ENCODE measurements at places on chromosomes 13 and 19.
A peak's percentile ranks its signal among the peaks of the same experiment; 100 is the strongest.

- no peak for DNase-seq
Observed at GRCh38 chr13:45519493-45519892, 54.8 kb downstream of the COG3 start.

- DNase-seq, result peak; percentile 21
Observed at GRCh38 chr19:15418231-15418578, 583 bp downstream of the AKAP8L start.

DNA sequence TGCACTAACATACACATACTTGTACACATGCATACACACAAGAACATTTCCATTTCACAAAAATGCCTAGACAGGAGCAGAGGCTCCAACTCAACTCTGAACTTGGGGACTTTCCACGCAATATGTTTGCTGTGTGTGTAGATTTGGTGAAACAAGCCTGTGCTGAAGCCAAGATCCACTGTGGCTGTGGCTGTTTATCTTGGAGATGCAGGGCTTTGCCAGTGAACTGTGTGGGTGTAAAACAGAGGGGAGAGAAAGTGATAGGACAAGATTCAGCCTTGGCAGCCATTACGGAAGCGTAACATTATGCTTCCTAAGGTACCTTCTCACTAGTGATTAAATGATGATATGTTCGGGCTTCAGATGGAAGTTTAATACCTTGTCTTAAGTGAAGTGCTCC is 73.2 kb upstream of the MBNL2 start:
- no peak for DNase-seq

DNA sequence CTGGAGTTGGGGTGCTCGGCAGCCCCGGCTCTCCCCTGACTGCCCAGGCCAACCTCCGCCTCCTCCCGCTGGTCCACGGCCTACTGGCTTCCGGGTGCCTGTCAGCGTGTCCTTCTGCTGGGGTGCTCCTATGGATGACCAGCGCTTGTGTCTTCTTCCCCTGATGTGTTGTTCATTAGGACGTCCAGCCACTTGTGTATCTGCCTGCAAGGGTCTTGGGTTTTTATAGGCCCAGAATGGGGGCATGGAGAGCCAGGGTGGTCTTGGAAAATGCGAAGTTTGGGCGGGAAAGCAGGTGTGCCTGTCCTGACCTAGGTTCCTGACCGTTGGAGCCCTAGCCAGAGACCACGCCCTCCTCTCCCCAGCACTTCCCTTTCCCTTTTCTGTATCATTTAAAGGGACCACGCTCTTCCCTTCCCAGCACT is 139.8 kb downstream of the SLITRK5 start:
- no peak for DNase-seq

GRCh38 chr19:9427941-9428340 is 7.4 kb downstream of the ZNF266 start:
- no peak for DNase-seq

DNA sequence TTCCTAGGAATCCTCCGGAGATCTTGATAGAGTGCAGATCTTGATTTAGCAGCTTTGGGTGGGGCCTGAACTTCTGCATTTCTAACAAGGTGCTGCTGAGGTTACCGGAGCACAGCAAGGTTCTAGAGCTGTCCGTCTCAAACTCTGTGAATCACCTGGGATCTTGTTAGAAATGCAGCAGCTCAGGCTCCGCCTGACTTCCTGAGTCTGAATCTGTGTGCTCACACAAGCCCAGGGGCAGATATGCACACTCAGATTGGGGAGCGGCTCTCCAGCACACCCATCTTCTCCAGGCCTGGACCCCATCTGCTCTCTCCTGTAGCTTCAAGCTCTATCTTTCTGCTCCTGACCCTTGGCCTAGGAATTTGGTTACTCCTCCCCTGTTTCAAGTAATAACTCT is 3.5 kb upstream of the TEX26 start:
- DNase-seq, result no peak

GRCh38 chr13:110521296-110521680 is 40.2 kb downstream of the RAB20 start:
- DNase-seq, result no peak

DNA sequence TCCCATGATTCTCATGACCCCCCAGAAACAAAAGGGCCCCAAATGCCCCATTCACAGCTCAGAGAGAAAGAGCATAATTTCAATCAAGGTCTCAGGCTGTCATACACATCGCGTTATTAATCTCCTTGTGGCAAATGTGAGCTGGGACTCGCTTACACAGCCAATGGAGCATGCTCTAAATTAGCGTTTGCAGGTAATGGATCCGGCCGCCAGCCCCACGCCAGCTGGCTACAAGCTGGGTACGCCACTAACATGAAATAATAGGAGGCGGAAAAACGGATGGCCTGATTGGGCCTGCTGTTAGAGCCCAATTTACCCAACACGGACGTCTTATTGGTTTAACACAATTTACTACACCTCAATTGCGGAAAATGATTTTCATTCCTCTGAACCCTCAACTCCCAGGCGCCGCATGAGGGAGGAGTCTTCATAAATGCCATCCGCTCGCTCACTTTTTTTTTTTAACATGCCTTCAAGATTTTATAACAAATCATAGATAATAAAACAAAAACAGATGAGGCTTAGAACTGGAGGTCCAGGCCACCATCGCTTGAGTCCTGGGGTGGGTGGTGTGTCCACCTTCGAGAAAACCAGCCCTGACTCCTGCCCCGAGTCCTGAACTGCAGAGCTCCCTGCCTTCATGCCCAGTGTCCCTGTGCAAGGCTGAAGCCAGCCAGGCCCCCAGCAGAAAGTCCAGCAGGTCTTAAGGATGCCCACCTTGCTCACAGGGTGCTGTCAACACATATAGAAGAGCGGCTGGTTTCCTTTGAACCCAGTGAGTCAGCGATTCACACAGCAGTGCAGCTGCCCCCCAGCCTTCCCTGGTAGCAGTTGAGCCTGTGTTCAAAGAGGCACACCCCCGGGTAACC is 62.1 kb downstream of the PEPD start:
- DNase-seq, result no peak

DNA sequence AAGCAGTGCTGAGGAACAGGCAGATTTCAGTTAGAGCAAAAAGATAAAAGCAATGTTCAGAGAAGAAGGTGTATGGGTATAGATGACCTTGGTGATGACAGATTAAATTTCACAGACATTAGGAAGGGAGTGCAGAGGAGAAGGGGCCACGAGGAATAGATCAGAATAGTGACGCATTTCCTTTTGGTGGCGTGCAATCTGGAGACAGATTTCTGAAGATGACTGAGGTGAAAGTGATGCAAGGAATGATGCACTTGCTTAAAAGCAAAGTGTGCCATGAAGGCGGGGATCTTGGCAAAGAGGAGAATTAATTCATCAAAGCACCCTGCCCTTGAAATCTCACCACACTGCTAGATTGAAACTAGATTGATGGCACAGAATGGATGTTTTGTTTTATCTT is 202.4 kb downstream of the ITGBL1 start:
- peak; percentile 65 for DNase-seq

- DNase-seq, result peak; percentile 95
Observed at GRCh38 chr13:29991343-29991742, 140.9 kb upstream of the UBL3 start.

GRCh38 chr19:38883286-38883685 is 5.2 kb upstream of the RINL start:
- no peak for DNase-seq

DNA sequence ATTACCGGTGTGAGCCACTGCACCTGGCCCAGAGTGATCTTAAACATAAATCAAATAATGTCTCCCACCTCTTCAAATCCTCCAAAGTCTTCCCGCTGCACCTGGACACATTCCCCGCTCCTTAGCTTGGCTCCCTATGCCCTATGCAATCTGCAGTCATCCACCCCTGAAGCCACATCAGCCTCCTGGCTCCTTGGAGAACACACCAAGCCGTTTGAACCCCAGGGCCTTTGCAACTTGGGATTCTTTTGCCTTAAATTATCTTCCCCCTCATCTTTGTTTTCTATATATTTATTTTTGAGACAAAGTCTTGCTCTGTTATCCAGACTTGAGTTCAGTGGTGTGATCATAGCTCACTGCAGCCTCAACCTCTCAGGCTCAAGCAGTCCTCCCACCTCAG is 2.7 kb upstream of the DNAAF3 start:
- DNase-seq, result no peak

- DNase-seq, result peak; percentile 76
Observed at GRCh38 chr13:98576963-98577835, at the start of gene STK24. STK24 (minus strand) TSS chr13:98577107; CDS start chr13:98576786, 321 bp downstream.

DNA sequence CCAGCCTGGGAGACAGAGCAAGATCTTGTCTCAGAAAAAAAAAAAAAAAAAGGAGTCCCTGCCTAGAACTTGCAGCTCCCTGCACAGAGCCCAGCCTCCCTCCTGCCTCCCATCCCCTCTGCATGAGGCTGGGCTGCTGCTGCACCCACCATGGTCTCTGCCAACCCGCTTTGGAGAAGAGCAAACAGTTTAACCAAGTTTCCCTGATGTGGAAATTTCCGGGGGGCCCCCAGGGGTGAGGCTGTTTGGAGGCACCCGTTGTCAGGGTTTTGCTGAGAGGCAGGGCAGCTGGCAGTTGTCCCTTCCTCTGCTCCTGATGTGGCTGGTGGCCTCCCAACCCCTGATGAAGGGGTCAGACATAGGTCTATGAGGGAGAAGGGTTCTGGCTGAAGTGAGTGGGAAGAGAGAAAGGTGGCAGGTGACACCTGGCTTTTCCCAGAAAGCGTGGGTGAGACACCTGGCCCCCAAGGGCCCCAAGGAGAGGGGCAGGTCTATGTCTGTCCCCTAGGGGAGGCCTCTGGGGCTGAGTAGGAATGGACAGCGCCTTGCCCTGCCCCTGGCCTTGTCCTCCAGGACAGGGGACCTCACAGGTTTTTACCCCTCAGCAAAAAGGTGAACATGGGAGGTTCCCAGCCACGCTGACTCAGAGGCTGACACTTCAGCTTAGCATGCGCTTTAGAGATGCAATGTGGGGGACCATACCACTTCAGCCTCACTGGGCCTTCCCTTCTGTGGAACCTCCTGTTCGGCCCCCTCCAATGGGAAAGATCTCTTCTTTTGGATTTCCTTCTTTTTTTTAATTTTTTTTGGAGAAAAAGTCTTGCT is 5.5 kb downstream of the LRP3 start:
- no peak for DNase-seq

GRCh38 chr13:106276876-106277275 is 258.6 kb downstream of the EFNB2 start:
- DNase-seq, result peak; percentile 8

DNA sequence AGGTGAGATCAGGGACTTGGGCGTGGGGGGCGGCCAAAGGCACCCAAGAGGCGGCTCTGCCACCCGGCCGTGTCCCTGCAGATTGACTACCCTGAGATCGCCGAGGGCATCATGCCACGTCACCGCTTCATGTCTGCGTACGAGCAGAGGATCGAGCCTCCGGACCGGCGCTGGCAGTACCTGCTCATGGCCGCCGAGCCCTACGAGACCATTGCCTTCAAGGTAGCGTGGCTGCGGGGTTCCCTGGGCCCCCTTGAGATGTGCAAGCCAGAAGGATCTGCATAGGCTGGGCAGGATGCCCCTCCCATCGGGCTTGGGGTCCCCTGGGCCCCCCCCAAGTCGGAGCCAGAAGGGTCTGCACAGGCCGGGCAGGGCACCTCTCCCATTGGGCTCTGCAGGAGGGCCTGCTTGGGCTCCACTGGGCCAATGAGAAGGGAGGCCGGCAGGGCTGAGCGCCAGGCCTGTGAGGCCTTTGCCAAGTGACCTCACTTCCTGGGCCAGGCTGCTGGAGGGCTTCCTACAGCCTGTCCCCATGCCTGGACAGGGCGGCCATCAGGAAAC is 2.2 kb upstream of the AMH start:
- no peak for DNase-seq

GRCh38 chr19:33143897-33144405 is 12.0 kb downstream of the WDR88 start:
- peak; percentile 47 for DNase-seq

- DNase-seq, result peak; percentile 54
Observed at GRCh38 chr13:57877601-57878000, 246.1 kb downstream of the PCDH17 start.

- no peak for DNase-seq
Observed at GRCh38 chr13:111562716-111563115, 242.3 kb downstream of the TEX29 start.

GRCh38 chr19:10173527-10173926 is 21.2 kb downstream of the DNMT1 start:
- DNase-seq, result peak; percentile 20

GRCh38 chr13:80430561-80430960 is 89.6 kb upstream of the SPRY2 start:
- DNase-seq, result no peak

DNA sequence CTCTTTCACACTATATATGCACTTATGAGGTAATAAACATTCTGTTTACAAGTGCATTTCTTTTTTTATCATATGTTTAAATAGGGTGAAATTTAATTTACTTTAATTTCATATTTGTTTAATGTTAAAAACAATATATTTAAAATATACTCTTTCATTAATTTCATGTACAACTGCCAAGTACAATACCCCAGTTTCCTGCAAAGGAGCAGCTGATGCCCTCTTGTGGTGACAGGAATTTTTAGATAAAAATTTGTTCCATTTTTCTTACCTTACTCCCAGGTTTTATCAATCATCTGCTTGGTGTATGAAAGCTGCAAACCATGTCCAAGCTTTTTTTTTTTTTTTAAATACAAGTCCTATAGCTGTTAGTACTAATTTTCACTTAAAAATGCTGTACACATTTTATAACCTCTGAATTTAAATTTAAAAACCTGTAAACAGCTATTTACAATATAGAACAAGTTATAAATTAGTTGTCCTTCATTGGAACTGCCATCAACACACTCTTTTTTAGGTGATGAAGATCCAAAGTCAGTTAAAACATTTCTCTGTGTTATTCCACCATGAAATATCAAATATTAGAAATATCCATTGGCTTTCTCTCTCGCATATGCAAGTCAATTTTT is 4.9 kb downstream of the PCDH20 start:
- DNase-seq, result peak; percentile 2

DNA sequence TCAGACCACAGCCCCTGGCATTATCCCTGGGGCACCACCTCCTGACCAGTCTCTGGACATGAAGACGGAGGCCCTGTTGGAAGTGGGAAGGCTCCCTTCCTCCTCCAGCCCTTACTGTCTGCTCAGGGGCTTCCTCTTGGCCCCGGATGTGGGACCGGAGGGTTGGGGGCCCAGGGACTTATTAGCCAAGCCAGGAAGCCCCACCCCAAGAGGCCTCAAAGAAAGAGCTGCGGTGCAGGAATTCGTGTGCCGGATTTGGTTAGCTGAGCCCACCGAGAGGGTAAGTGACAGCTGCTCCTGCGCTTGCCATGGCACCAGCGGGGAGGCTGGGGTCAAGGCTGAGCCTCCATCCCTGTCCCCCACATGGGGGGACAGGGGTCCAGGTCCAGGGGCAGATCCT is at the start of gene RETN:
Gene RETN (plus strand): TSS at position 208 of the 400 bp plus-strand sequence. CDS start 278 bp downstream, outside the sequence.
- DNase-seq, result no peak

Data from fibroblast of skin of abdomen (primary cell).